ENCODE measurements at places on chromosomes 11 and 22.

DNA sequence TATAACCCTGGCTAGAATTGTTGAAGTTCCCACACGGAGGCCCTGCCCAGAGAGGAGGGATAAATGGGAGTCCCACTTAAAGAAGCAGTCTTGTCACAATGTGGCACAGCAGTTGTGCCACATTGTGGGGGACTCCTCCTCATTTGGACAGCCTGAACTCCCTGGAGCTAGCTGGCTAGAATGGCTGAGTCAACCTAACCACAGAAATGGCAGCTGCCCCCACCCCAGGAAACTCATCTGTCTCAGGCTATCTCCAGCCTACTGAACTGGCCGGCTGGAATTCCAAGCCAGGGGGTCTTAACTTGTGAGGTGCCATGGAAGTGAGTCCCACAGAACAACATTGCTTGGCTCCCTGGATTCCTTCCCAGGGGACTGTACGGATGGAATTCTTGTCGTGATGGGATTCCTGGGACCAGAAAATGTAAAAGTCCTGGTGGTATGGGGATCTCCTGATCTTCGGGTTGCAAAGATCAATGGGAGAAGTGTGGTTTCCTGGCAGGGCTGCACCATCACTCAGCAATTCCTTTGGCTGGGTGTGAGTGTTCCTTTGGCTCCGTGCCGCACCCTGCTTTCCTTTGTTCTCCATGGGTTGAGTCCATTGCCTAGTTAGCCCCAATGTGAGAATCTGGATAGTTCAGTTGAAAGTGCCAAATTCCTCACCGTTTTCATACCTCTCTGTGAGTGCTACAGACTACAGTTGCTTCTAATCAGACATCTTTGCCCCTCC is 791.2 kb upstream of the FAT3 start:
- no peak for DNase-seq

DNA sequence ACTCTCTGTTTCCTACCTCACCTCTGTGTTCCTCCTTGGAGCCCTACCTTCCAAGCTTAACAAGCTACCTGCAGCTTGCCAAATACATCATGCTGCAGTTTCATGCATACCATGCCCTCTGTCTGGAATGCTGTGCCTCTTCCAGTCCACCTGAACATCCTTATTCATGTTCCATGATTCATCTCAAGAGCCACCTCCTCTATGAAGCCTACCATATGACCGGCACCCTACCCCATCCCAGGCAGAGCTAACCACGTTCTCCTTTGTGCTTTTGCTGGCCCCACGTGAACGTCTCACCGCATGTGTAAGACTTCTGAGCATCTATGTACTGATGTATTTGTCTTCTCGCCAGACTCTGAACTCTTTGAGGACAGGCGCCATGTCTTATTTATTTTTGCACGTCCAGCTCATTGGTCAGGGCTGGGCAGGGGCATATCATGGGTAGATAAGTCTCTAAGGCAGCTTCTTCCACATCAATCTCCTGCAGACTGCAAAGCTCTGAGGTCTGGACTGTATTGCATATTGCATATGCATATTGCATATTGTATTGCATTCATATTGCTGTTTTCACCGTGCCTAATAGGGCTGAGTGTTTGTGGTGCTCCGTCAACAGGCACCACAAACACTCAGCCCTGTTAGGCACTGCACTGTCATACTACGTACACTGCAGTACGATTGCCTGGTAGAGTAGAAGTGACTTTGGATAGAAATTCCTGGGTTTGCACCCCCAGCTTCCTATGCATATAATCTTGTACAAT is 31.0 kb downstream of the TST start:
- DNase-seq: no peak

DNA sequence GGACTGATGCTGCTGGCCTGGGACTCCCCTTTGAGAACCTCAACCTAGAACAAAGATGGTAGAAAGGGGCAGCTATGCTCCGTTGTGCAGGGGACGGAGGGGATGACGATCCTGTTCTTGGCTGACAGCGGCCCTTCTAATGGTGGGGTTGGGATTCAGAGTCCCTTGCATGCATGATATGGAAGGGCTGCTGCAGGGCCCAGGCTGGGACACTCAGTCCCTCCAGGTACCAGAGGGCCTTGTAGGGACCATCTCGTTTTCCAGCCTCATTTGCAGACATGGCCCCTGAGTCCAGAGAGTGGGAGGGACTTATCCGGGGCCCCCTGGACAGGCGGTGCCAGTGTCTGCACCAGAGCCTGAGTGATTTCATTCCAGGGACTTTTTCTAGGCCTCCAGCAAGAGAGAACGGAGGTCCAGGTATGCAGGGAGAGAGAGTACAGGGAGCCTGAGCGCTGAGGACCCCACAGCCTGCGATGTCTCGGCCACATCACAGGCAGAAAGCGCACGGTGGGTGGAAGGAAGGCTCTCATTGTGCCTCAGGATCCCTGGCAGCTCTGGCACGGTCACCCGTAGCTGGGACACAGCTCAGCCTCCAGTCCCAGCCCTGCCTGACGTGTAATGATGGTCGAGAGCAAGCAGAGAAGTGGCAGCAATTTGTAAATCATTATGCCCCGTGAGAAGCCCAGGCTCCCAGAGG is 860.8 kb downstream of the TBC1D22A start:
- DNase-seq: no peak

- peak; percentile 43 for DNase-seq
Measured at GRCh38 chr22:46072110-46072881, 78.0 kb upstream of the PPARA start.

DNA sequence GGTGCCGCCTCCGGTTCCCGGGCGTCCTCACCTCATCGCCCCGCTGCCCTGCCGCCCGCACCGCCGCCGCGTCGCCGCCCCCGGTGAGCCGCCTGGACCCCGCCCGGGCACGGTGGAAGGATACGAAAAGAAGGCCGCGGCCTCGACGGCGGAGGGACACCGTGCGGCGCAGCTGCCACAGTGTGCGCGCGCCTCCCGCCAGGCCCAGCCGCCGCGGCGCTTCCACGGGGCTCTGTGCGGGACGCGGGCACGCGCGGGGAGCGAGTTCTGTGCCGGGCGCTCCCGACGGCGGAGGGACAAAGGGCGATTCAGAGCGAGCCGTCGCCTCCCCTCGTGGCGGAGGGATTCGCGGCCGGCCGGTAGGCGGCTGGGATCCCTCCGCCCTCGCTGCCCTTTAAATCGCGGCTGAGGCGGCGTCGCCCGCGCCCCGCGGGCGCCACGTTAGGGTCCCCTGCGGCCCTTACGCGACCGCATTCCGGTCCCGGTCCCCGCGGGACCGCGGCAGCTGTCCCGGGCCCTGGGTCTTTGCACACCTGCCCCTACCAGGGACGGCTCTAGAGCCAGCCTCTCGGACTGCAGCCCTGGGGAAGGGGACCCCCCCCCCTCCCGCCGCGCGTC is 568 bp upstream of the KMT5B start:
- peak; percentile 93 for DNase-seq

GRCh38 chr22:20948450-20948849 is 18.6 kb upstream of the AIFM3 start:
- DNase-seq: no peak

DNA sequence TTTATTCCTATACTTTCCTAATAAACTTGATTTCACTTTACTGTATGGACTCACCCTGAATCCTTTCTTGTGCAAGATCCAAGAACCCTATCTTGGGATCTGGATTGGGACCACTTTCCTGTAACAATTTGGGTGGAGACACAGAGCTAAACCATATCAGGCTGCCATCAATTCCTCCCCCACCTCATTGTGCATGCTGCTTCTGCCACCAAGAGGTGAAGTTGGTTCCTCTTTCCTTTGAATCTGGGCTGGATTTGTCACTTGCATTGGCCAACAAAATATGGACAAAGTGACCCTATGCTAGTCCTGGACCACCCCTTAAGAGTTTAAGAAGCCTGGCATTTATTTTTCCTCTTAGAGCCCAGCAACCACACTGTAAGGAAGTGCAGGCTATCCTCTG is 39.4 kb upstream of the CEP295 start:
- DNase-seq: no peak

- no peak for DNase-seq
Measured at GRCh38 chr11:79198203-79198897, 242.5 kb downstream of the TENM4 start.

DNA sequence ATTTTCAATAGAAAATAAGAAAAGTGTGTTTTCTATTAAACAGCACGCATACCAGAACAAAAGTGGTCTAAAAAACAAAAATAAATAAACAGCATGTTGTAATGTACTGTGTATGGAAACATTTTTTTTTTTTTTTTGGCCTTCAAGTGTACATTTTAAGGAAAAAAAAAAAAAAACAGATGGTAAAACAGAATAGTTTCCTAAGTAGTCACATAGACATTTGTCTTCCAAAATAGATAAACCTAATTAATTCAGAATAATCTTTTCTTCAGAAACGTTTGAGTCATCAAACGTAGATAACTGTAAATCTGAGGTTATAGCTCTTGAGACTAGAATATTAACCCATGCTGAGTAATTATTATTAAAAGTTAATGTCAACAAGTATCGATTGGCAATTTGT is 396 bp upstream of the CFAP300 start:
- no peak for DNase-seq

GRCh38 chr11:23151819-23152218 is 291.5 kb upstream of the CCDC179 start:
- no peak for DNase-seq

GRCh38 chr11:18729426-18729825 is 3.4 kb upstream of the IGSF22 start:
- no peak for DNase-seq

DNA sequence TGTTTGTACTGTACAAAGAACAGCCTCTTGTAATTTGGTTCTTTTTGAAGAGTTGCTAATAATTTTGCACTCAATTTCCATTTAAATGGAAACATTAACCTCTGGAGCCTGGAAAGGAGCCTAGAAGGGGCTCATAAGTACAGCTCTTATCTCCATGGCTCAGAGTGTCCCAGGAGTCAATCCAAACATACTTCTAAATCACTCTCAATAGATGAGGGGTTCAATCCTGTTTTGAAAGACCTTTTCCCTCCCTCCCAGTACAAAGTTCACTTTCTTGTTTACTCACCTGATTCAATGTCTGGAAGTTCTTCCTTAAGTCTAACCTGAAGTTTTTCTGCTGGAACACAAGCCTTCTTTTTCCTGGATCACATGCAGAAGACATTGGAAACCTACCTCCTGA is 273.0 kb upstream of the PLET1 start:
- DNase-seq: no peak

- DNase-seq: no peak
Measured at GRCh38 chr11:116100016-116100415, 595.8 kb upstream of the CADM1 start.

DNA sequence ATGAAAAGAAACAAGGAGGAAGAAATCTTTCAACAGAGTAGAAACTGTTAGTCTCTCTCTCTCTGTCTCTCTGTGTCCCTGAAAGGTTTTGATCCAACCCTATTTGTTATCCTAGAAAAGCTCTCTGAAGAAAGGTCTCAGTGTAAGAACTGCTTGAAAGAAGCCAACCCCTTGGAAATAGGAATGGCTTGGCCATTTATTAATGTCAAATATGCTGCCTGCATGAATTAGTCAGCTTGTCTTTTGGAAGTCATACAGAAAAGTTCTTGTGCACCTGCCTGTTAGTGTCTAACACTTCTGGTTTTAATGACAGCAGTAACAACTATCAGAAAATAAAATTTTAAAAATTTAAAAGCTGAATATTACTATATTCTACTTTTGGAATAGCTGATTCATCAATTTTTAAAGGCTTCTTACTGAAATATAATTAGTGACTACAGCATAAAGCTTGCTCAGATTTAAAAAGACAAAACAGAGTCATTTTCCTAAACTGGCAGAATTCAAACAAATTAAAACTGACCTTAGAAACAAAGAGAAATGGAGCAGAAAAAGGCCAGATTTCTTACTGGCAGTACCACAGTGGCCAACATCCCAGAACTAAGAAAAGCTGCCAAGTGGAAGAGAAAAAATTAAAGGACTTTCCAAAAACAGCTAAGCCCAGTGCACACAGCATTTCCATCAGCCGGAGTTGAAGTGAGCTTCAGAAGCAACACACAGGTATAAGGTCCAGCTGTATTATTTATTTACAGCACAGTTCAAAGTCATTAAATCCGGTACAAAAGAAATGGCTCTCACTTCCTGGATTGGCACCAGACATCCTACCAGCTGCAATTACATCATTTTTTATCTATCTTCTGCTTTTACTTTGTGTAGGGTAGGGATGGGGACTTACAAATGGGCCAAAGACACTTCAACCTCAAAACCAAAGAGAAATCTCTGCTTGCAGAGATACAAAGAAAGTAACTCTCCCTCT is 76.3 kb downstream of the PRCP start:
- no peak for DNase-seq

DNA sequence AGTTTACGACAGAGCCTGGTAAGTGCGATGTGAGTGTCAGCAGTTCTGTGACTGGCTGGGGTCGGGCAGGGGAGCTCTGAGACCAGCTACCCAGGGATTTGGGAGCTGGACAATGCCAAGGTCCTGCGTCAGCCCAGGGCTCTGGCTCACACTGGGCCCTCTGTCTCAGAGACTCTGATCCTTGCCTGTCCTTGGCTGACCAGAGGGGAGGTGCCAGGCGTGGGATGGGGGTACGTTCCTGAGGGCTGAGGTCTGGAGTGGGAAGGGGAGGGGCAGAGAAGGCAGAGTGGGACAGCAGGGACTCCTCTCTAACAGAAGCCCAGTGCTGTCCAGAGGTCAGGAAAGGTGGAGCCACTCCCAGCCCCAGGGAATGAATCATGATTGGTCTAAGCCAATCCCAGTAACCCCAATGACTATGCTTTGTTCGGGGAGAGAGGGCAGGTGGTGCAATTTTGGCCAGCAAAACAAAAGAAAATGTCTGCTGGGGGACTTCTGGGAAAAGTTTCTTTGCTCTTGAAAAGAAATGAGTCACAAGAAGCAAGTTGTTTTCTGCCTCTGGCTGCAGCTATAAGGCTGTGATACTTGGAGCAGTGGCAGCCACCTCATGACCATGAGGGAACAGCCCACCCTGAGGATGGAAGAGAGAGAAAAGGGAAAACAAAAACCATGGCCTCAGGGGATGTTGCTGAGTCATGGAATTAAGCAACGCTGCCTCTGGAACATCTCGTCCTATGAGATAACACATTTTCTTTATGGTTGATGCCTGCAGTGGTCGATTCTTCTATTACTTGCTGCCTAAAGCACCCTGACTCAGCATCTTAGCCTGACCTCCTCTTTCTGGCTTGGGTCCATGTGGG is 108.3 kb downstream of the CHST1 start:
- no peak for DNase-seq

GRCh38 chr11:64842851-64843685 is 1.4 kb downstream of the CDC42BPG start:
- DNase-seq: no peak

DNA sequence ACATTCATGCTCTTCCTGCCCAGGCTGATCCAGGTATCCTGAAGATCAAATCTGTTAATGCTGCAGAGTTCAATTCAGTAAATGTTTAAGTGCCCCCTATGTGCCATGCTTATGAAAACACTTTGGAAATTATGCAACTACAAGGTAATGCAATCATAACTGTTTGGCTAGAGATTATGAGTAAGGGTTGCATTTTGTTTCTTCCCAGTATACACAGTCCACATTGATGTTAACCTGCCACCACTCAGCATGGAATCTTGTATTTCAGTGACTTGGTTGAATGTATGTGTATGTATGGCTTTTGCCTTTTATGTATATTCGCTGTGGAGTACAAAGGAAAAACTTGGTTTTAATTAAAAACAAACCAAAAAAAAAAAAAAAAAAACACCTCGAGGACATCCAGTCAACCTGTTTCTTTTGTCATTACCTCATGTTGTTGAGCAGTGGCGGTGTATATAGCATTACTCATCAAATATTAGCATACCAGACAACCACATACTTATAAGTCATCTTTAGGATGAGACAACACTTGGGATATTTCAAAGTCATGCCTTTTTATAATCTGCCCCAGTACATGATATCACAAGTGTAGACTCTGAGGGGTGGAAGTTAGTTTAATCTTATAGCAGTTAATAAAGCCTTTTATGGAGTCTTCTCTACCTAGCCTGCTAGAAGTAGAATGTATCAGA is 86.1 kb upstream of the HORMAD2 start:
- peak; percentile 55 for DNase-seq

- peak; percentile 90 for DNase-seq
Measured at GRCh38 chr22:26553056-26553752, 36.7 kb downstream of the TPST2 start.
